ENCODE measurements at places on chromosomes 13 and 19.

DNA sequence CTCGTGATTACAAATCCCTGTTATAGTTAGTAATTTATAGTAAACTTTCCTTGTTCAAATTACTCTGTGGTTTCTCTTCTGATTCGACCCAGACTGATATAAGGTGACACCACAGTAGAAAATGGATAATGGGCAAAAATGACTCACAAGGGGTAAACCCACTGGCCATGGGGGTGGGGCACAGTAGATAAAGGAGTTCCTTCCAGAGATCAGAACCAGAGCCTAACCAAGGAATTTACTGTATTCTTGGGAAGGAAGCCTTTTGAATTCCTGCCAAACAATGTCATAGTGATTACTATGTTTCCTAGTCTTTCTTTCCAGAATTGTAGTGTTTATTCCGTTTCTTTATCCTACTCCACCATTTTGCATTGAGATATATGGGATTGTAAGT lies 21.9 kb downstream of the MIR17HG start:
- no peak for DNase-seq

- DNase-seq: no peak
These were observed 698.2 kb upstream of the SGCG start for GRCh38 chr13:22482496-22483000.

DNA sequence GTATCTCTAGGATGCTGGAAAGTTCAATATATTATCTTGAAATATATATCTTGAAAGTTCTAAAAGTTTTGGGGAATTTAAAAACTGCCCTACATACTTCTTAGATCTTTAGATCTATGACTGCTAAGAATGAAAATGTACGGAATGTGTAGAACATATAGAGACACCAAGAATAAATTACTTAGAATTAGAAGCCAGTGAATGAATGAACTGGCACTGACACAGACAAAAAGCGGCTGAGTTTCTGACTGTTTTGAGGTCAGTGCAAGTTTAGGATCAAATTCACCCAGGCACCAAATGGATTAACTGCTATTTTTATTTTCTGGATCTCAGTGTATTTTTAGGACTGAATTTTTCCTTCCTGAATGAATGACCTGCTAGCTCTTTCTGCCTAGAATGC lies 411.2 kb downstream of the KCTD12 start:
- DNase-seq: no peak

GRCh38 chr13:46621133-46621532 lies 68.2 kb downstream of the LRCH1 start:
- no peak for DNase-seq

- DNase-seq: no peak
These were observed 29.0 kb downstream of the CARS2 start for GRCh38 chr13:110676595-110677587.

- no peak for DNase-seq
These were observed 590.9 kb upstream of the SGCG start for GRCh38 chr13:22589880-22590279.

GRCh38 chr13:25836574-25837336 lies 215.1 kb downstream of the SHISA2 start:
- DNase-seq: no peak

DNA sequence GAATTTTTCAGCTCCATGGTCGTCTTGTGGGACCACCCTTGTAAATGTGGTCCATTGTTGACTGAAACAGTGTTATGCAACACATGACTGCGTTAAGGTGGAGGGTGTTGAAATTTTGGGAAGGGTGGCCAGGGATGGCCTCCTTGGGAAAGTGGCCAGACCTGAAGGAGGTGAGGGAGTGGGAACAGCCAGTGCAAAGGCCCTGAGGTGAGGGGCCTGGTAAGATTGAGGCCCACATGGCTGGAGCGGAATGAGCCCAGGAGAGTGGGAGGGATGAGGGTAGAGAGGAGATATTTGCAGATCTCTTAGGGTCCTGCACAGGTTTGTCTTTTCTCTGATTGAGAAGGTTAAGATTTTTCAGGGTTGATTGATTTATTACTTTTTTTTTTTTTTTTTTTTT lies 18.2 kb downstream of the SIPA1L3 start:
- no peak for DNase-seq

DNA sequence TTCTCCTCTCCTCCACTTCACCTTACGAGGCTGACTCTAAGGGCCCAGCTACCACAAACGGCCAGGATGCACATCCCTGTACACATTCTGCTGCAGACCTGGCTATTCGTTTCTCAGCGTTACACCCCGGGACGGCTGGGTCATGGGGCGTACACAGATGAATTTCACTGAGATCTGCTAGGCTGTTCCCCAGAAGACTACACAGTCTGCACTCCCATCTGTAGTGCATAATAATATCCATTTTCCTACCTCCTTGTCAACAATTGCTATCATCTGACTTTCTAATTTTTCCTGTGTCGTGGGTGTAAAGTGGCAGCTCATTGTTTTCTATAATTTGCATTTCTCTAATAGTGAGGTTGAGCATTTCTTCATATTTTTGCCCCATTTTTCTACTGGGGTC lies 85.7 kb downstream of the TM9SF2 start:
- no peak for DNase-seq

DNA sequence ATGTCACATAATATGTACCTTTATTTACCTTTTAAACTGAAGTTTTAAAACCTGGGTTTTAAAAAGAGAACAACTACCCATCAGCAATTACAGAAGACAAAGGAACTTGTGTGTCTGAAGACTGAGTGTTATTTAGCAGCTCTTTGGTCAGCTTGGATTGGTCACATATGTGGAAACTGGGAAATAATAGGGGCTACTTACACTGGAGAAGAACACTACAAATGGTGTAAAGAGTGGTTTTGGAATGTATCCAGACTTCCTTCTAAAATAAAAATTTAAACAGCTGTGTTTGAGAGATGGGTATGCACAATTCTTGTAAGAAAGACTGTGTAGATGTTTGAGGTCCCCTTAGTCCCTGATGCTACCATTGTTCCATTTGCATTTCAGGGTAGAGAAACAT lies 13.3 kb downstream of the TNFRSF19 start:
- no peak for DNase-seq

DNA sequence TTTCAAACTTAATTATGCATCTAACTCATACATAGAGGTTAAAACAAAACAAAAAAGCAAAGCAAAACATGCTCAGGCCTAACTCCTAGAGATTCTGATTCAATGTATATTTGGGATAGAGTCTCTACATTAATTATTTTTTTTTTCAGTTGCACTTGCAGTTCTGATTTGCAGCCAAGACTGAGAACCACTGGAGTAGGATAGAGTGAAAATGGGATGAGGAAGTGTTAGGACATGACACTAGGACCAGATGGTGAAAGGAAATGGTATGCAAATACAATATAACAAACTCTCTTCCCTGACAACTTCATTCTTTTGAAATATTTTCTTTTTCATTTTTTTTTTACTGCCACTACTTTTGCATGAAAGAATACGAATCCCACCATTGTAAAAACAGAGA lies 1.8 kb downstream of the CCDC122 start:
- DNase-seq: no peak
